ENCODE measurements at places on chromosomes 2 and 18.

- no peak for DNase-seq
Measured at GRCh38 chr2:47346-47725, 1.0 kb upstream of the FAM110C start.

- DNase-seq: no peak
Measured at GRCh38 chr2:217449444-217449843, 553.4 kb downstream of the TNS1 start.

GRCh38 chr2:101124643-101125366, 26.4 kb downstream of the TBC1D8 start:
- peak; percentile 36 for DNase-seq

- no peak for DNase-seq
Measured at GRCh38 chr18:39675906-39676305, 2110.3 kb upstream of the CELF4 start.

- DNase-seq: peak; percentile 4
Measured at GRCh38 chr2:146079216-146079615, 1559.3 kb upstream of the ZEB2 start.

DNA sequence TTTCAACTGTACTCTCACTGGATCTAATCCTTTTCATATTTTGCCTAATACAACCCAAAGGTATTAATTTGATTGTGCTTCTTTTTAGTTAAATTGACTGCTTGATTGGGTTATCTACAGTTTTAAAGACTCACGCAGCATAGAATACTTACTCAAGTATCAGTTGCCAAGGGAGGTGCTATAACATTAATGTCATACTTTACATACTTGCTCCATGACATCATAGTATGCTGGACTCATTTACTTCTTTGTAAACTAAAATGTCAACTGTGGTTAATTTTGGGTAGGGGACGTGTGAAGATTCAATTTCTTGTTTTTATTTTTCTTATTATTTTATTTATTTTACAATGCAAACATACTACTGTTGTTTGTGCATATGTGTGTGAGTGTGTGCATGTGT, 716.2 kb upstream of the VRK2 start:
- DNase-seq: peak; percentile 38

DNA sequence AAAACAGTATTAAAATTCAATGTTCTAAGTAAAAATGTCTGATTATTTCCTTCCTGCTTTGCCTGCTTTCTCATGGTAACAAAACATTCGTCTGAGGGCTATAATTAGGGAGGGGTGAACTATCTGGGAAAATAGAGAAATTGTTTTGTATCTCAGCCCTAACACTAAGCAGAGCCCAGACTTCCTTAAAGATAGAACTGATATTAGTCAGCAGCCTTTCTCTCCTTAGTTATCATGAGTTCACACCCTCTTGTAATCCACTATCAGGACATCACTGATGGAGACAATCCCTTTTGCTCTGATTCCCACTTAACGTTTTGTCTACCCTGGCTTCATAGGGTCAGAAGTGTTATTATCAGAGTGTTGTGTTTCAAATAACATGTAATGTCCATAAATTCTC, 701.1 kb upstream of the ZEB2 start:
- DNase-seq: no peak

DNA sequence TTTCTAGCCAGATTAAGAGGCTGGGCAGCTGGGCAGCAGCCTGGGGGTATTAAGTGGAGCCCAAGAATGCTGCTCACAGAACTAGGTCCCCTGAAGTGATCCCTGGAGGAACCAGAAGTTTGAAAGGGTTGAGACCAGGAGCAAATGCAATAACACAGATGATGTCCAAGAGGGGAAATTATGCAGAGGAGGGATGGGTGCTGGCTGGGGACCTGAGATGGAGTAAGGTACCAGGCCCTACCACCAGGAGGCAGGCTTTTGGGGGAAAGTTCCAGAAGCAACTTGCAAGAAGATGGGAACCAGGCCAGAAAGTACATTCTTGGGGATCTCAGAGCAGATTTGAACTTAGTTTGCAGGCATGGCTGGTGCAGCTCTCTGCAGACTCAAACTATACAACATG, 175.1 kb downstream of the NCK2 start:
- DNase-seq: peak; percentile 37
